ENCODE measurements at places on chromosomes 7 and 10.

DNA sequence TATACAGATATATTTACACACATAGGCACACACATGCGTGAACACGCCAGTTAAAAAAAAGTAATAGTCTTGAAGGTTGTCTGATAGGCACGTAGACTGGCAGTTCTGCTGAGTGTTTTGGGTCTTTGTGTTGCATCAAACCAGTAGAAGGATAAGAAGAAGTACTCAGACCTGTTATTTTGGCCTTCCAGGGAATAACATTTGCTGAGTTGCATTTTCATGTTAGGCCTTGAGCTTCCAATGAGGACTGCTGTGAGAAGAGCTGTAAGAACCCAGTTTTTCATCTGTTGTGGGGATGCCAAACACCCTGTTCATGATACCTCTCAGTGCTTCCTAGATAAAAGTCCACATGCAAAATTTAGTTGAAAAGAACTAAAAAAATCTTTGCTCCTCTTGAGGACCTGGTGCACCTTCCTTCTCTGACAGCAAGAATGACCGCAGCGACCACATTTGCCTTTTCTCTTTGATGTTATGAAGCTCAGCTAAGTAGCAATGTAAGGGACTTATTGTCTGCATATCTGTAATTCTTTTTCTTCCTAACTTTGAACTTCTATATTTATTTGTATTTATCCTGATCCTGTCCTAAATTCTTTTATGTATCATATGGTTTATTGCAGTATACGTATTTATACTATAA, 27.2 kb downstream of the HIPK2 start:
- no peak for DNase-seq

DNA sequence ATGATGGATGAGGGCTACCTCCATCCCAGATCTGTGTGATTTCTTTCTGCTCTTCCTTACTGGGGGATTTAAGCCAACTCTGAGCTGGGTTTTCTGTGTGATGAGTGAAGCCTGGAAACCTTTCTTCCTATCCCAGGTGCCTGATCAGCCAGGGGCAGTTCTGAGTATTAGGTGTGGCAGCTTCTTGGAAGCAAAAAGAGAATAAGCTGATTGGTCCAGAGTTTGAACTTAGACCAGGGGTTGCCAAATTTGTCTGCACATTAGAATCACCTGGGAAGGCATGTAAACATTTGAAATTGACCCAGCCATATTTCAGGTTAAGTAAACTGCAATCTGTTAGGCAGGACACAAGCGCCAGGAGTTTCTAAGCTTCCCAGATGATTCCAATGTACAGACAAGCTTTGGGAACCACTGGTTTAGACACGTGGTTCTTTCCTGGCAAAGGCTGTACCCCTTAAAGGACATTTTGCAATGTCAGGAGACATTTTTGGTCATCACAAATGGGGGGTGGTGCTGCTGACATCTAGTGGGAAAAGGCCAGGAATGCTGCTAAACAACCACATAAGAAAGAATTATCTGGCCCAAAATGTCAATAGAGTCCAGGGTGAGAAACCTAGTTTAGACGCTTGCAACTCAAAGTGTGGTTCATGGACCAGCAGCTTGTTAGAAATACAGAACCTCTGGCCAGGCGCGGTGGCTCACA, 160.5 kb upstream of the GHITM start:
- no peak for DNase-seq

GRCh38 chr7:111958896-111959295, 247.3 kb downstream of the DOCK4 start:
- DNase-seq, result no peak

DNA sequence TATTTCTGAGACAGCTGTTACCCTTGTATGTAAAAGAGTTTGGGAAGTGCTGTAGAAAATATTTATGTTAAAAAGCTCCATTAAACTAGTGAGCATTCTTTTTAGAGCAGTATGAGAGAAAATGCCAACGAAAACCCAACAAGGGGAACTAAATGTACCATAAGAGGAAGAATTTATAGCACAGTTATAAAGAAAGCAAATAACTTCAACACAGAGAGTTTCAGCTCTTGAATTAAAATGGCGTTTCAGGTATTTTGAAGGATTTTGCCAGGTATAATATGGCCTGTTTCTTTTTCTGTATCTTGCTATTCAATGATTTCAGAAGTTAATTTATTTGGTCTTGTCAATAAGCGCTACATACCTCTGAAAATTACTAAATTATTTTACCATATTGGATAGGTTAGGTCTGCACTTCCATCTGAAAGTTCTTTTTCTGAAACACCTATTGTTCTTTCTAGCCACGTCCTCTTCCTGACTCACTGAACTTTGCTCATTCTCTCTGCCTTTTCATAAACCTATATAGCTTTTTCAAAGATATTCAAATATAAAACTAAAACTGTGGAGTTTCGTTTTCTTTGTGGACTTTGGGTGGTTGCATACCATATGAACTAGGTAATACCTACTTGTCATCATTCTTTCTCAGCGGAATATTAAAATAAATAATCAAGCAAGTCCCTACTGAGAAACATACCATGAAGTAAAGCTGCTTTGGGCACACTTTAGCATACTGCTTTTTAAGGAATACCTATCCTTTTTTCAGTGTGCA, 136.1 kb downstream of the SEMA3A start:
- DNase-seq, result no peak

GRCh38 chr10:42997849-42998165, 79.1 kb upstream of the RET start:
- DNase-seq, result no peak

GRCh38 chr10:51986516-51986915, 287.1 kb upstream of the CSTF2T start:
- no peak for DNase-seq

GRCh38 chr7:130560972-130561371, 69.1 kb downstream of the MEST start:
- no peak for DNase-seq

DNA sequence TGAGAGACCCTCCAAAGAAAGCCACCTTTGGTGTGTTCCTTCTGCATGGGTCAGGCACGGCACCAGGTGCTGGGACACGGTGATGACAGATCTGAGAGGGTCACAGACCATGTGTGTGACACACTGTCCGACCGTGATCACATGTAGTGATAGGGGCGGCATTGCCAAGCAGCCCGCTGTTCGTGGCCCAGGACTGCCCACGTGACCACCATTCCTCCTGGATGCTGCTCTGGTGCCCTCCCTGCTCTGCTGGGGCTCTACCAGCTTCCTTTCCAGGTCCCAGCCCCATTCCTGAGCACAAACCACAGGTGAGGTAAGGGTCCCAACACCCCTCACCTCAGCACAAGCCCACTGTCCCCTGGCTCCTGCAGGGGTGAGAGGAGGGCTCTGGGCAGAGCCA, 10.1 kb upstream of the SLC18A3 start:
- no peak for DNase-seq

DNA sequence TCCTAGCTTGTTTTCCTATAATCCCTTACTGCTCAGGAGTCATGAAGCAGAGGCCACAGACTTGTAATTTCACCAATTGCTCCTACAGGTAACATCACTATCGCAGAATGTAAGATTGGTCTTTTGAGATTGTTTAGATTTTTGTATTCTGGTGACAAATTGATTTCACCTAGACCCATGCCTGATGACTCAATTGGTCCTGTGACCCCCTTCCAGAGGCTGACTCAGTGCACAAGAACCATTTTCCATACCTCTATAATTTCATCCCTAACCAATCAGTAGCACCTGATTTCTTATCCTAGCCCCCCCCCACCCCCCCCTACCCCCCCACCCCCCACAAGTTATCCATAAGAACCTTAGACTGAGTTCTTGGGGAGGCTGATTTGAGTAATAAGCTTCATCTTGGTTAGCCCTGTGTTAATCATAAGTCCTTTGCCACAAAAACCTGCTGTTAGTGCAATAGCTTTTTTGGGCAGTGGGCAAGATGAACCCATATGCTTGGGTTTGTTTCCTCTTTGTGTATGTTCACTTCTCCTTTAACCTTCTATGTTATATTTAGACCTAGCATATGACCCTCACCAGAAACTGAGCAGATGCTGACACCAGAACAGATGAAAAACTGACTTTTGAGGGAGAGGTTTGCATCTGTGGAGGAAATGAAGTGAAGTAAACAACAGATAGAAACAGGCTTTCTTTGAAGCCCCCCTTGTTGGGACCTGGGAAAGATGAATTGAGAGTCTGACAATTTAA, 187.1 kb downstream of the KIF20B start:
- DNase-seq, result no peak

- DNase-seq, result no peak
These were observed 11.3 kb upstream of the FXYD4 start for GRCh38 chr10:43360086-43360485.

DNA sequence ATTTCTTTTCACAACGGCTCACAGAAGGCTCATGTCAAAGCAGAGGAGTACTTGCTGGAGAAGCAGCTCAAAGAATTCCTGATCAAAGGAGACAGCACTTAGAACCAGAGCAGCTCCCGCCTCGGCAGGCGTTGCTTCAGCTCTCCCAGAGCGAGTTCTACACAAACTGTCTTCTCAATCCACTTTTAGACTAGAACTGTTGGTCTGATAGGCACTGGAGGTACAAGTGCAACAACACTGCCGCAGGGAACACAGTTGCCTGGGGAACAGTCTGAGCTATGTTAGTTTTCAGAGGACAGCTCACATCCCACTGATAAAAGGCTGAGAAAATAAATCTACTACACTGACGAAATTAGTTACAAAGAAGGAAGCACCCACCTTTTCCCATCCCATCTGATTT, 35.4 kb downstream of the CYTH3 start:
- no peak for DNase-seq

DNA sequence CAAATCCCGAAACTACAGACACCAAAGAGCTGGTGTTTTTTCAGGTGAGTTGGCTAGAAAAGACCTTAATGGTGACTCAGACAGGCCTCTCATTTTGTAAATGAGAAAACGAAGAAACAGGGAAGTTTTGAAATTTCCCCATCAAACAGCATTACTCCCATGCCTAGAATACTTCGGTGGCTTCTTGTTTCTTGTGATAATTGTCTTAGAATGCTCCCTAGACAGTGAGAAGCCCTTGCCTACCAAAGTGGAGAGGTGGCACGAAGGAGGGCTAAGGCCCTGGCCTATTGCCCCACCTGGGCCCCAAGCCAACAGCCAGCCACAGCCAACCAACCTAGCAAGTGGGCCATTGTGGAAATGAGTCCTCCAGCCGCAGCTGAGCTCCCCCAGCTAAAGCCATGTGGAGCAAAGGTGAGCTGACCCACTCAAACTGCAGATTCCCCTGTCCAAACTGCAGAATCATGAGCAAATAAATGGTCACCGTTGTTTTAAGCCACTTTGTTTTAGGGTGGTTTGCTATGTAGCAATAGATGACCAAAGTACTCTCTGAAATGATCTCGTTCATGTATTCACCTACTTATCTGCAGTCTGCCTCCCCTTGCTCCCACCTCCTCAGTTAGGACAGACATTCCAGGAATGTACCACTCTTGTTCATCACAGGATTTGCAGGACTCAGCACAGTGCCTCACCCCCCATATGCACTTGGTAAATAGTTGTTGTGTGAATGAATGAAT, 97.7 kb upstream of the FGFR2 start:
- DNase-seq, result no peak

DNA sequence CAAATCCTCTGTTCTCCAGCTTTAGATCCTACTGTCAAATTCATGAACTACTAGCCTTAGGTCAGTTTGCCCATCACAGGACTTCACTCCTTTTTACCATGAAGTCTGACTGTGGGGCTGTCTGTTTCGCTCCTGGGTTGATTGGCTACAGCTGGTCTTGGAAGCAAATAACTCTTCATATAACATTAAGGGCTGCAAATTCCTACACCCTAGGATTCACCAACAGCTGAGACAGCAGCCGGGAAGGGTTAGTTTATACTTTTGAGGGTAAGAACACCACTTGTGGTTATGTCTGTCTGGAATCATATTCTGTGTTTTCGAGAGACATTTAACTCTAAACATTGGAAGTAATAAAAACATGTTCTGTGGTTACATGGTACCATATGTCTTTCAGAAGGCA, 55.9 kb upstream of the KIAA1217 start:
- DNase-seq, result no peak

DNA sequence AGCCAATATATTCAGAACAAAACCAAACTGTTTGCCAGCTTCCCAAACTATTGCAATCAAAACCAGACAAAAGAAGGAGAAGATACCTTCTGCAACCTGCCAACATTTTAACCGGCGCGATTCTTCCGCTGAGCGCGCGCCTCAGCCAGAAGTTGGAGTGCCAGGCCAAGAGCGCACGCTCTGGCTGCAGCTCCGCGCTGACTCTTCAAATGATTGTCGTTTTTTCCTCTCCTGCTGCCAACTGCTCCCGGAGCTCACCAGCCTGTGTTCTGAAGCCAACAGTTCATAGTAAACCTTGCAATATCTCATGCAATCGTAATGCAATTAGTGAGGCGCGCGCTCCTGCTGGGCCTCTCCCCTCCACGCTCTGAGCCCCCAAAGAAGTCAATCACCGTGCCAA, 259.7 kb upstream of the MGMT start:
- no peak for DNase-seq

GRCh38 chr7:102063690-102064180, 222.9 kb upstream of the SH2B2 start:
- no peak for DNase-seq

- DNase-seq, result no peak
These were observed 246.7 kb downstream of the MGMT start for GRCh38 chr10:129713659-129714265.

GRCh38 chr7:22867003-22867402, 44.4 kb upstream of the TOMM7 start:
- DNase-seq, result no peak

DNA sequence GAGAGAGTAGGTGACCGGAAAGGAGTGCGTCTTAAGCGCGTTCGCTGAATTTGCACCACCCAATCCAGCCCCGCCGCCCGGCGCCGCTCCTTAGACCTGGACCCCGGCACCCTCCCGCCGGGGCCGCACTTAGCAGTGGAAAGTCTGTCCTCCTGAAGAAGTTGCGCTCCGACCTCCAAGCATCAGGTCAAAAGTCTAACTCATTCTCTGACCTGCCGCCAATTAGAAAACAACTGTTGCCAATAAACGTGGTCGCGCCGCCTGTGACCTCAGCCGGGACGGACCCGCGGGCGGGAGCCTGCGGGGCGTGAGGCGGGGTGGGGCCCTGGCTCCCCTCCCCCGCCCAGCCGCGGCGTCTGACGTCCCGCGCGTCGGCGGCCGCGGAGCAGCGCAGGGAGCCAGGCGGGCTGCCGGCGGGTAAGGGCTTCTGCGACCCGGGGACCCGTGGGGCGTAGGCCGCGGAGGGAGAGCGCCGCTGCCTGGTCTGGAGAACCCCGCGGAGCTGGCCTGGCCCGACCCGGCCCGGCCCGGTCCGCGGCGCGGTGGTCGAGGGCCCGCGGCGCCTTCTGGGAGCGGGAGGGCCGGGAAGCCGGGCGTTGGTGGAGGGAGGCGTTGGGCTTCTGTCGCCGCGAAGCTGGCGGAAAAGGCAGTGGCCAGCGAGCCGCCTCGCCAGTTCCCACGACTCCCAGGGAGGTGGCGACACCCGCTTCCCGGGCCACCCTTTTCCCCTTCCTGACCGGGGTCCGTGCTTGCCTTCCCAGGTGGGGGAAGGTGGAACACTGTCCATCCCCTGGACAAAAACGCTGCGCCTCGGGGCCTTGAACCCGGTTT, at the start of gene BCAP29:
TSS of gene BCAP29 (plus strand) at position 362 of the 831 bp plus-strand sequence. CDS start 527 bp downstream, outside the sequence.
- DNase-seq, result peak; percentile 43

GRCh38 chr10:24262929-24263590, 54.1 kb downstream of the KIAA1217 start:
- no peak for DNase-seq

- no peak for DNase-seq
These were observed 3.6 kb downstream of the NXPH1 start for GRCh38 chr7:8436965-8437364.

- DNase-seq, result peak; percentile 28
These were observed 816 bp downstream of the TECPR1 start for GRCh38 chr7:98251231-98251600.

- no peak for DNase-seq
These were observed 252.5 kb downstream of the TNS3 start for GRCh38 chr7:47329320-47329926.

GRCh38 chr7:67423065-67423464, 426.4 kb downstream of the TYW1 start:
- DNase-seq, result no peak
